ENCODE measurements at places on chromosomes 4 and X. TPM values are rescaled to one million over a fixed set of nuclear protein-coding genes. Genes with fewer than 3 reads are reported as not detected.

Gene N4BP2
- 17.5 TPM for total RNA-seq

Gene GJB1
- total RNA-seq: not detected

Gene PFKFB1
- 0.75 TPM for total RNA-seq

Gene NHSL2
- total RNA-seq: 15.0 TPM

Gene TGIF2LX
- total RNA-seq: not detected

Gene PYURF
- 37.6 TPM for total RNA-seq

Gene UBQLN2
- 36.2 TPM for total RNA-seq

Gene FAM53A
- 2.9 TPM for total RNA-seq

Gene TMEM150C
- not detected for total RNA-seq

Gene P2RY8
- total RNA-seq: 107 TPM

DNA sequence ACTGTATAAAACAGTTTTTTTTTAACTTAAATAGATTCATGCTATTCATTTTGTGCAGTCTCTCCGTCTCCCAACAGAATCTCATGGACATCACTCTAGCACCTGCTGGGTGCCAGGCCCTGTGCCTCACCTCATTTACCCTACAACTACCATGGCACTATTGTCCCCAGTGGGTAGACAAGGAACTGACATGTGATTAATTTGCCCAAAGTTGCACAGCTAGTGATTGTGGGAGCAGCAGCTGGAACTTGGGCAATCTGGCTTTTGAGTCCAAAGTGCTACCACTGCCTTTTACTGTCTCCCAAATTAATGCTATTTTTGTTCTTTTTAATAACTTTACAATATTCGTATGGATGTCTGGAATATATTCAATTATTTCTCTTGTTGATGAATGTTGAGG, 11.2 kb upstream of the PGRMC2 start:
- no peaks in the 10 kb centered on the region for H3K36me3 ChIP-seq
- no peak overlapping the region for H3K4me3 ChIP-seq
- no peak overlapping the region for H3K27ac ChIP-seq
- no peak for DNase-seq
- H3K4me1 ChIP-seq: no peaks in the 10 kb centered on the region

DNA sequence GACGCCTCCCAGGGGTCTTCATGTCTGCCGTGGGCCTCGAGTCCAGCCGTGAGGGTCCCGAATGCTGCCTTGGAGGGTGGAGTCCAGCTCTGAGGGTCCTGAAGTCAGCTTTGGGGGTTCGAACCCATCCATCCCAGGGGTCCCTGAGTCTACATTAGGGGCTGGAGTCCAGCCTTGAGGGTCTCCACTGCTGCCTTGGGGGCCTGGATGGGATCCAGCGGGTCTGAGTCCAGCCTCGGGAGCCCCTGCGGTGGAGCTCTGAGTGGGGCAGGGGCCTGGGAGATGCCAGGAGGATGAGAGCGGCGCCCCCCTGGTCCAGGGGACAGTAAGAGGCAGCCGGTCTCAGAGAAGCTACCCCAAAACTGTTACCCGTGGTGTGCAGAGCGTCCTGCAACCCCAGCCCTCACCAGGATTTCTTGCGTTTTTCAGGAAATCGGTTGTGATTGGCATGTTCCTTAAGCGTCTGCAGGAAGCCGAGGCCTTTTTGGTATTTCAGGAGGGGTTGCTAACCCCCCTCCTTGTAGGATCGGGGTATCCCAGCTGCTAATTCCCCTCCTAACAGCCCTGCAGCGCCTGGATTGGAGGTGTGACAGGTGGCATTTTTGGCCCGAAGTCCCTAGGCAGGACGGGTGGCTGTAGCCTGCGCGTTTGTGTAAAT, 1.7 kb upstream of the GTPBP6 start:
- H3K4me1 ChIP-seq: peaks cover 57% of the 10 kb centered on the region
- H3K27ac ChIP-seq: no peak overlapping the region
- H3K4me3 ChIP-seq: peak overlapping the region; percentile 99
- H3K36me3 ChIP-seq: peaks cover 4% of the 10 kb centered on the region
- DNase-seq: peak; percentile 43

GRCh38 chr4:140094438-140095420, 59.3 kb downstream of the MAML3 start:
- H3K27ac ChIP-seq: peak overlapping the region; percentile 64
- H3K4me3 ChIP-seq: peak overlapping the region; percentile 6
- peak; percentile 74 for DNase-seq
- no peaks in the 10 kb centered on the region for H3K27me3 ChIP-seq
- peaks cover 41% of the 10 kb centered on the region for H3K4me1 ChIP-seq
- no peaks in the 10 kb centered on the region for H3K36me3 ChIP-seq

DNA sequence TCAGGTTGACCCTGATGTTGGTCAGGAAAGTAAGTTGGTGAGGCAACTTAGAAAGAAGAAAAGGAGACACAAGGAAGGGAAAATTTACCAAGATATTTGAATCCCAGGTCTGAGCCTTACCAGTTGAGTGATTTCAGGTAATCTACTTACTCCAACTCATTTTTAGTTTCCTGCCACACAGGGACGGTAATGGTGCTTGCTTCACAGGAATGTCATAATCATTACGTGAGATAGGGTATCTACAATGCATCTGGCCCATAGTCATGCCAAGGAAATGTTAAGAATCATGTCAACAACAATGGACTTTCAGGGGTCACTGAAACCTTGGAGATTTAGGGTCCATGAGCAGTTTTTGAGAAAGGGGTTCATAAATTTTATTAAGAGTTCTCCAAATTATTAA, 195.4 kb upstream of the HHIP start:
- H3K27ac ChIP-seq: no peak overlapping the region
- H3K27me3 ChIP-seq: no peaks in the 10 kb centered on the region
- no peak overlapping the region for H3K4me3 ChIP-seq
- no peak for DNase-seq
- H3K4me1 ChIP-seq: no peaks in the 10 kb centered on the region

- DNase-seq: no peak
- no peaks in the 10 kb centered on the region for H3K36me3 ChIP-seq
- peaks cover 2% of the 10 kb centered on the region for H3K27me3 ChIP-seq
- H3K4me1 ChIP-seq: no peaks in the 10 kb centered on the region
- no peak overlapping the region for H3K4me3 ChIP-seq
Measured at GRCh38 chr4:176238157-176238610, 30.8 kb downstream of the ASB5 start.

DNA sequence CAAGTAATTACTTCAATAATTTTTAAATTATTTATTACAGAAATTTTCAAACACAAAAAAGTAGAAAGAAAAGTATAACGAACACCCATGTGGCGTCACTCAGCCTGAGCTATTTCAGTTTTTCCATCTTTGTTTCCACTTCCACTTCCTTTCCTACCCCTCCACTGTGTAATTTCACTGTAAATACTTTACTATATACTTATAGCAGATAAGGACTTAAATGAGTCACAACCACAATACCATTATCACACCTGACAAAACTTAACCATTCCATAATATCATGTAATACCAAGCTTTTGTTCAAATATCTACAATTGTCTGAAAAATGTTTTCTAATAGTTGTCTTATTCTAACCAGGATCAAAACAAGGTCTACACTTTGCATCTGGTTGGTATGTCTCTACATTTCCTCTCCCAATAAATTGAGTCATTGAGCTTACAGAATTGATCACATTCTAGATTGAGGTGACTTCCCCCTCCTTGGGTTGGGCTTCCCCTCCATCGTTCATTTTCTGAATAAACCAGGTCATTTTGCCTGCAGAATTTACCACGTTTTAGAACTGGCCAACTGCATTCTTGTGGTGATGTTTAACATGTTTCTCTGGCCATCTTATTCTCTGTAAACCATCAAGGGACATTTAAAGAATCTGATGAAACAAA, 48.7 kb downstream of the ATP10D start:
- H3K4me3 ChIP-seq: no peak overlapping the region
- DNase-seq: no peak
- no peaks in the 10 kb centered on the region for H3K27me3 ChIP-seq
- peak overlapping the region; percentile 11 for H3K27ac ChIP-seq
- peaks cover 3% of the 10 kb centered on the region for H3K36me3 ChIP-seq
- peaks cover 39% of the 10 kb centered on the region for H3K4me1 ChIP-seq

DNA sequence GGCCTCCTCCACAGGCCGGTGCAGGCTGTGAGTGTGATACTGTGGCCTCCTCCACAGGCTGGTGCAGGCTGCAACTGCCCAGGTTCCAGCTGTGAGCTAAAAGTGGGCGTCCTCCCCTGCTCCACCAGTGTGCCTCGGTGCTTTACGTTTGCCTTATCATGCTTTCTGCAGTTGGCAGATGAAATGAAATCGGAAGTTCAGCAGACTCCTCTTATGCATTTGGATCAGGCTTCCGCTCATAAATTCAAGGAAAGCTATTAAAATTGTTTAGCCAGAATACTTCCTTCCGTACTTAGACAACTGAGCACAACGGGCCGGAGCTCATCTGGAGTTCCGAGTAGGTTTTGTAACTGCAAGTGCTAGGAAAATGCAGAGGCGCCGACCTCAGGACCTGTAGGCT, 12.0 kb downstream of the CYP4V2 start:
- no peaks in the 10 kb centered on the region for H3K36me3 ChIP-seq
- H3K4me3 ChIP-seq: no peak overlapping the region
- no peaks in the 10 kb centered on the region for H3K4me1 ChIP-seq
- no peaks in the 10 kb centered on the region for H3K27me3 ChIP-seq

GRCh38 chrX:63747331-63747730, 37.7 kb downstream of the ARHGEF9 start:
- H3K27me3 ChIP-seq: no peaks in the 10 kb centered on the region
- peak overlapping the region; percentile 79 for H3K27ac ChIP-seq
- no peaks in the 10 kb centered on the region for H3K36me3 ChIP-seq
- H3K4me1 ChIP-seq: peaks cover 55% of the 10 kb centered on the region
- H3K4me3 ChIP-seq: no peak overlapping the region

- H3K27ac ChIP-seq: no peak overlapping the region
- no peak for DNase-seq
- no peaks in the 10 kb centered on the region for H3K4me1 ChIP-seq
- H3K27me3 ChIP-seq: no peaks in the 10 kb centered on the region
Measured at GRCh38 chr4:148079961-148080360, 348.1 kb downstream of the ARHGAP10 start.

DNA sequence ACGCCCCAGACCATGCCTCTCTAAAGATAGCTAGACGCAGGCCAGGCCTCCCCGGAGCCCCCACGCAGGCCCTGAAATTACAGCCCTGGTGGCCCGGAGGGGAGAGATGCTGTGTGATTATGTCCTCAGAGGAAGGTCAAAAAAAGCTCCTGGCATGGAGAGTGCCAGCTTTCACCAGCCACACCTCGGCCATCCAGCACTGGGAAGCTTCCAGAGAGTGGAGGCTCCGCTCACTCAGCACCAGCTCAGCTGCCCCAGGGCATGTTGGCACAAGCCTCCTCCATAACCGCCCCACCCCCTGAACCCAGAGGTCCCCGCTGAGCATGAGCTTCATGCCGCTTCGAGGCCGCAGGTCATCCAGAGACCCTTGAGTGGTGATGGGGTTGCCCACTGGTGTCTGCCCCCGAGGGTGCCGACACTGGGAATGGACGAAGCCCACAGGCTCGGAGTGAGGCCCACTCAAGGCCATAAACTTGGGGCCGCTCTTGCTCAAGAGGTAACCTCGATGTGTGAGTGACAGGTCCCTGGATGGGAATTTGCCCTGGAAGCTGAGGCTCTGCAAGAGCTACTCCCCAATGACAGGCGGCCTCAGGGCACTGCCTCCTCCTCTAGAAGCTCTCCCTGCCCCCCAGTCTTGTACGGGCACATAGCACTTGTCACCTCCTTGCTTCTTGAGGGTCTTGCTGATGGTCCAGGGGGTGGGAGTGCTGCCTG, 4.4 kb upstream of the BGN start:
- H3K4me1 ChIP-seq: peaks cover 4% of the 10 kb centered on the region
- H3K4me3 ChIP-seq: no peak overlapping the region
- H3K36me3 ChIP-seq: no peaks in the 10 kb centered on the region

- no peaks in the 10 kb centered on the region for H3K36me3 ChIP-seq
- no peaks in the 10 kb centered on the region for H3K27me3 ChIP-seq
- H3K4me1 ChIP-seq: no peaks in the 10 kb centered on the region
- H3K4me3 ChIP-seq: no peak overlapping the region
Measured at GRCh38 chr4:110532901-110533589, 57.1 kb downstream of the ENPEP start.

DNA sequence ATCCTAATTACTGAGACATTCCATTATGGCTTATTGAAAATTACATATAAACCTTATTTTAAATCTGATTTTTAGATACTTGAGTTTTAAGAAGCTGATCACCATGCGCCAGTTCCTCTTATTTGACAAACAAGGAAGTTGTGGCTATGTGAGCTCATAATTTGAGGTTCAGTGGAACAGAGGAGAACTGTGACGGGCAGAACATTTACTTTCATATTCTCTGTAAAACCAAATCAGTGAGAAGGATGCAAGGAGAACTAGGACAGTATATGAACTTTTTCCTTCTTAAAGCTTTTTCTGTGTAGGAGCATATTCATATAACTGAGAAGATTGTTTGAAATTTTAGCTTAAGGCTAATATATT, 25.3 kb downstream of the STIM2 start:
- H3K27me3 ChIP-seq: no peaks in the 10 kb centered on the region
- peak overlapping the region; percentile 98 for H3K27ac ChIP-seq
- H3K36me3 ChIP-seq: no peaks in the 10 kb centered on the region

DNA sequence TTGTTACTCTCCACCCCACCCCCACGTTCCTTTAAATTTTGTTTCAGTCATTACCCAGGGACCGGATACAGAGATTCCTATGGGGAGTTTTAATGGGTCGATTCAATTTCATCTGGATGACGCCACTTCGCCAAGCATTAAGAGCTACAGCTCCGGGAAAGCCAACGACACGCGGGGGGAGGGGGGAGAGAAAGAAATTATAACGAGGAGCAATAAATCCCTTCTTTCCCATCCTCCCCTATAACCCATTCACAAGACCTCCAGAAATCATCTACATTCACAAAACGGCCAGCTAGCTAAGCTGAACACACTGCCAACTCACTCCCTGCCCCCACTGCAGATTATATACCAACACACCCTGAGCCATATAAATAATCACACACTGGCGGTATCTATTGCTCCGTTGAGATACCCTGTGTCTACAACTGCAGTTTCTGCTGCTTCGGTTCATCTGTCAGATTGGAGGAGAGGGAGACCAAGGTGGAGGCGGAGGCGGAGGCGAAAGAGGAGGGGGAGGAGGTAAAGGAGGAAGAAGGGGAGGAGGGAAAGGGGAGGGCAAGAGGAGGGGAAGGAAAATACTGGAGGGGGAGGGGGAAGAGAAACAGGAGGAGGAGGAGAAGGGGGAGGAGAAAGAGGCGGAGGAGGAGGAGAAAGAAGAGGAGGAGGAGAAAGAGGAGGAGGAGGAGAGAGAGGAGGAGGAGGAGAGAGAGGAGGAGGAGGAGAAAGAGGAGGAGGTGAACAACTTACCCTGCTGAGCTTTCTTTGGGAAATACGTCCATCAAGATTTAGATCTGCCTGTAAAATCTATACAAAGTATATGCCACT, 113.9 kb upstream of the VAMP7 start:
- H3K36me3 ChIP-seq: no peaks in the 10 kb centered on the region
- H3K4me3 ChIP-seq: peak overlapping the region; percentile 14
- H3K4me1 ChIP-seq: peaks cover 4% of the 10 kb centered on the region
- no peaks in the 10 kb centered on the region for H3K27me3 ChIP-seq
- DNase-seq: no peak
- H3K27ac ChIP-seq: no peak overlapping the region

DNA sequence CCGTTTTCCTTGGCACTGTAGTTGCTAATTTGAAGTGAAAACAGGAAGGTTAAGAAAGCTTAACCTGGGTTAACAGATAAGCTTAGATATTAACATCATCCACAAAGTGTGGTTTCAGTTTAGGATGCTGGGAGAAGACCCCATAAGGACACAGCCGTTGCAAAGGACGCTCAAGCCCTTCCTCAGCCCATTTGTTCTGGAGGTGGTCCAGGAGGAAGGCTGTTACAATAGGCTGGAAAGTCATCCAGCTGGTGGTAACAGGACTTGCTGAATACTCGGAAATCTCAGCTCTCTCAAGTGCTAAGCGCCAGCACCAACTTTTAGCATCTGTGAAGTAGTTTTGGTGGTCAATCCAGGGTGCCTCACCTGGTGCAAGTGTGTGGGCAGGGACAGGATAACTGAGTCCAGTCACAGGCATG, 14.2 kb downstream of the CHST7 start:
- H3K27me3 ChIP-seq: no peaks in the 10 kb centered on the region
- DNase-seq: no peak
- H3K27ac ChIP-seq: no peak overlapping the region
- no peak overlapping the region for H3K4me3 ChIP-seq
- peaks cover 9% of the 10 kb centered on the region for H3K4me1 ChIP-seq

Measured in natural killer cell (primary cell).